ENCODE measurements at places on chromosomes 3 and 15.
A peak's percentile ranks its signal among the peaks of the same experiment; 100 is the strongest.

DNA sequence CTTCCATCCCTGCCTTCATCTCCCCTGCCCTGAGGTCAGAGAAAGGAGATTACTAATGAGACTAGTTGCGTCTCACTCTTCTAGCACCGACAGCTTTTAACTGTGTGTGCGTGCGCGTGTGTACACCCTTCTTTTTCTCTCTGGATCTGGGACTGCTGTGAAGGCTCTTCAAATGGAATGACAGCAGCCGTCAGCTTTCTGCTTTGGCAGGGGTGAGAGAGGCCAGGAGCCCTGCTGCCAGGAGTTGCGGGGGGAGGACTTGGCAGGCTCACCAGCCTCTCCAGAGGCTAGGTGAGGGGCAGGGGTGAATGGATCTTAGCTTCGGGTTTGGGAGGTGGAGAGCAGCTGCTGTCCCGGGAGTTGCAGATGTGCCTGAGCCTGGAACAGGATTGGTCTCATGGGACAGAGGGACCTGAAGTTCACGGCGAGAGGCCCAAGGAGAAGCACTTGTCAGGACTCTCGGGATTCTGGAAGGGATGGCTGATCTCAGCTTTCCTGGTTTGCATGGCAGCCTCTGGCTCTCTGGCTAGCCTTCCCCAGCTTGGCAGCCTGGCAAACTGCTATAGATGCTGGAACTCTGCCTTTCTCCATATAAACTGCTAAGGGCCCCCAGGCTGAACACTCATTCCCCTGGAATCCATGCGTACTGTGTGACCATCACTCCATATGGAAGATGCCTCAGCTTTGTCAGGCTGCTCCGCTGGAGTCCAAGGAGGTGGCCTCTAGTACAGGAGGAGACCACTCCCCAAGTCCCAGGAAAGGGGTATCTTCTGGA, 16.6 kb downstream of the TEX264 start:
- H3K27ac ChIP-seq = no peak overlapping the region
- peaks cover 4% of the 10 kb centered on the region for H3K4me1 ChIP-seq
- H3K27me3 ChIP-seq = no peaks in the 10 kb centered on the region

DNA sequence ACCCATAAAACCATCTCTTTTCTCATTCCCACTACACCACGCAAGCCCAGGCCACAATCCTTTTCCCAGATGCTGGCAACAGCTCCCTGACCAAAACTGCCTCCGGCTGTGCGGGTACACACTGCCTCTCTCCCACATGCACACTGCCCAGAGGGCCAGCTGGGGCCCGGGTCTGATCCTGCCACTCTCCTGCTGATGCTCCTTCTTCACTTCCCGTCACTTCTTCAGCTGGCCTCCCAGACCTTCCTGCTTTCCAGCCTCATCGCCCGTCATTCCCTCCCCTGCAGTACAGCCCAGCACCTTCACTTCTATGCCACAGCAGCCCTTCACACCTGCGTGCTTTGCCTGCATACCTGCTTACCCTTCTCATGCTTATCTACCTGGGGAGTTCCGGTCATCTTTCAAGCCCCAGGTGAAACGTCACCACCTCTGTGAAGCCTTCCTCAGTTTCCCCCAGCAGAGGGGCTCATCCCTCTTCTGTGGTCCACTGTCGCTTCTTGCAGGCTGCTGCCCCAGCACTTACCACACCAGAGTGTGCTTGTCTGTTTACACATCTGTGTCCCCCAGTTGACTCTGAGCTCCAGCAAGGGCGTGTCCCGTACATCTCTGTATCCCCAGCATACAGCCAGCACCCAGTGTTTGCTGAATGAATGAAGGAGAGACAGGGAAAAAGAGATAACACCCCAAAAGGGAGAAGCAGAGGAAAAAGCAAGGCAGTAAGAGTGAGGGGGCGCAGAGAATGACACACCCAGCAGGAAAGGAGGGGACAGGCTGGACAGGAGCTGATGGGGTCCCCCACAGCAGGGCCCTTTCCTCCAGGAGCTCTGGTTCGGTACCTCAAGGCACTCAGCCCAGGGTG, 22.2 kb downstream of the GRAMD2A start:
- DNase-seq = no peak
- H3K4me3 ChIP-seq = no peak overlapping the region
- no peaks in the 10 kb centered on the region for H3K36me3 ChIP-seq
- H3K27me3 ChIP-seq = peaks cover 46% of the 10 kb centered on the region

GRCh38 chr3:45524565-45524964, 70.0 kb upstream of the LIMD1 start:
- H3K36me3 ChIP-seq = peaks cover 50% of the 10 kb centered on the region
- H3K27me3 ChIP-seq = no peaks in the 10 kb centered on the region
- peaks cover 2% of the 10 kb centered on the region for H3K4me1 ChIP-seq
- peak; percentile 55 for DNase-seq

DNA sequence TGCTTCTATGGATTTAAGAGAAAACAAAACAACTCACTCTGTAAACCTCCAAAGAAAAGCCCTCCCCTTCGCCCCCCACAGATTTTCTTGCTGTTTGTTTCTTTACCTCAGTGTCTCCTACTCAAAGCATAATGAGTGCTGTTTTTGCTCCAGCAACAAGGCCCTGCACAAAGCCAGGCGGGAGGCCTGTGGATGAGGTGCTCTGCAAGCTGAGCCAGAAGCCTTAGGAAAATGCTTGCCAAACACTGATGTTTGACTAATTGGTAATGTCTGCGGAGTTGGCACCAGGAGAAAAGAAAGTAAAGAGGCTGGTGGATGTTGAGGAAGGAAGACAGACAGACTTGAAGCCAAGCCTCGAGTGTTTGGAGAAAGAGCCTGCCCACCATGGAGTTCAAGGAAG, 99.7 kb downstream of the RARB start:
- no peaks in the 10 kb centered on the region for H3K36me3 ChIP-seq
- DNase-seq = no peak
- no peaks in the 10 kb centered on the region for H3K4me1 ChIP-seq
- no peak overlapping the region for H3K27ac ChIP-seq
- no peaks in the 10 kb centered on the region for H3K27me3 ChIP-seq

DNA sequence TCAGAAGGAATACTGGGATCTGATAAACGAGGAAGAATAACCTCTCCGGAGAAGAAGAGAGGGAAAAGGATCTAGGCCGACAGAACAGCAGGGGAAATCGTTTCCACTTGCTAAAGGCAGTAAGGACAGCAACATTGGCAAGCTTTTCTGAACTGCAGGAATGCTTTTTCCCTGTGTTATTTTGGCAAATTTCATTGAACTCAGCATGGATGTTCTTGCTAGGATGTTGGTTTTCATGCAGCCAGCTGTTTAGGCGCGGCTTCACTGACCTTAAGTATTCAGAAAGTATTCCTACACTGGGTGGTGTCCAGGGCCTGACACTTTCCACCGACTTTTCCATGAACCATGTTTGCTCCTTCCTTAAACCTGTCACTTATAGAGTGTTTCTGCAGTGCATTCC, 489.7 kb downstream of the CNTN3 start:
- no peak overlapping the region for H3K4me3 ChIP-seq
- H3K36me3 ChIP-seq = no peaks in the 10 kb centered on the region
- H3K4me1 ChIP-seq = no peaks in the 10 kb centered on the region
- H3K27ac ChIP-seq = no peak overlapping the region
- DNase-seq = no peak
- H3K27me3 ChIP-seq = no peaks in the 10 kb centered on the region

DNA sequence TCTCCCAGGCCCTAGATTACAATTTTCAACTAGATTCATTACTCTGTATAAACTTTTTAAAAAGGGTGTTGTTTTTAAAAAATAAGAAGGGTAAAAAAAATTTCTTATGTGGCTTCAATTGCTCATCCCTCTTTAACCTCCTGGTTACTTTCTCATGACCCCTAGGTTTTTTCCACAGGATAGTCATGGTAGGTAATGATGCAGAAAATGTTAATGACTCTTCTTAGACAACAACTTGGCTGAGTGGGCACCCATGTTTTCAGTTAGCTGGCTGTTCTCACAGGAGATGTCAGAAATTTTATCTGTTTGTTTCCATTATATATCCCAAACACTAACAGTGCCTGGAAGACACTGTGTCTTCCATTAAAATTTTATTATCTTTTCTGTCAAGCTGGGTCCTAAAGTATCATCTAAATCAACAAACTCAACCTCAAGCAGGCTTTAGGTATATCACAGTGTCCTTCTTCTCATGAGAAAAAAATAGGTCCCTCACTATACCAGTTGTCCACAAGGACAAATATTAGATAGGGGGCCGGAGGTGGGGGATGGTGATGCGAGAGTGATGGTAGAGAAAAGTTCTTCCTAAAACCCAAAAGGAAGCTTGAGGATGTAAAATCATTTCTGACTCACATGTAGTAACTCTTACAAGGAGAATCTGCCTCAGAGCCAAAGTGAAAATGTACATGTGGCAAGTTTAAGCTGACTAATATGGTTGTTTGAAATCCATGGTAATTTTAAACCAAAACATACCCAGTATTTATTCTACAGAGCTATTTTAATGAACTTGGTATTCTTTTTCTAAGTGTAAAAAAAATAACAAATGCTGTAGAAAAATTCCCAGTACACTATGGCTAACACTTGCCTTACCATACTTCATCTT, 43.3 kb downstream of the PLOD2 start:
- DNase-seq = peak; percentile 93
- no peaks in the 10 kb centered on the region for H3K27me3 ChIP-seq
- H3K4me1 ChIP-seq = no peaks in the 10 kb centered on the region

- H3K4me3 ChIP-seq = no peak overlapping the region
- H3K27me3 ChIP-seq = peaks cover 5% of the 10 kb centered on the region
- peaks cover 3% of the 10 kb centered on the region for H3K4me1 ChIP-seq
These were observed 29.5 kb upstream of the ETV5 start for GRCh38 chr3:186138272-186138981.

GRCh38 chr15:68414206-68414555, 17.8 kb downstream of the ITGA11 start:
- H3K27me3 ChIP-seq = no peaks in the 10 kb centered on the region
- peaks cover 19% of the 10 kb centered on the region for H3K4me1 ChIP-seq
- no peak overlapping the region for H3K4me3 ChIP-seq
- H3K27ac ChIP-seq = no peak overlapping the region
- H3K36me3 ChIP-seq = peaks cover 55% of the 10 kb centered on the region
- no peak for DNase-seq

DNA sequence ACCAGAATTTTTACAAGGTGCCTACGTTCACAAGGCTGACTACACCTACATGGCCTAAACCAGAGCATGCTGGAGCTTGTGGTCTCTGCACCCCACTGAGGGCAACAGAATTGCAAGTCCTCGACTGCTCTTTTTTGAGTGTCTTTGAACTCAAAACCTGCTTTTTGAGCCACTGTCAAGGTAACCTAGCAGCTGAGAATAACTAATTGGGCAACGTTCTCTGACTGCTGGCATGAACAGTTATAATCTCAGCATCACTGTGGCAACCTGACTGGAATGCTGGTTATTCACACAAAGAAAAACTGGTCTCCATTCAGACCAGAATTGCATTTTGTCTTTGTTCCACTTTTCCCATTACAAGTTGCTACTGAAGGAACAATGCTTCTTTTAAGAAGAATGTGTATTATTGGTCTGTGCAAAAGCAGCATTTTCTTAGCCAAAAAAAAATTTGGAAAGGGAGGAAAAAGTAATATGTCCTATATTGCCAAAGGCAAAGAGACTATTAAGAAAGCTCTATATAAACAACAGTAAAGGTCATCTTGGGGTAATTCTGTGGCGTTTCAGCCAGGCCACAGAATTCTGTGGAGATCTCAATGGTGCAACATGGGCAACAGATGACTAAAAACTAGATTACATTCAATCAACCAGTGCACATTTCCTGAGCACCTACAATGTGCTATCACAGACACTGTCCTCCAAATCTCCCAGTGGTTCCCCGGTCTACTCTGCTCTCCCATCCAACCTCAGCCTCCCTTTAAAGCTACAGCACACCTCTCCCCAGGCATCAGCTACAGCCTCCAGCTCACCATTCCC, 76.8 kb downstream of the TNIK start:
- H3K36me3 ChIP-seq = no peaks in the 10 kb centered on the region
- no peak overlapping the region for H3K4me3 ChIP-seq
- H3K27me3 ChIP-seq = no peaks in the 10 kb centered on the region
- H3K27ac ChIP-seq = no peak overlapping the region

DNA sequence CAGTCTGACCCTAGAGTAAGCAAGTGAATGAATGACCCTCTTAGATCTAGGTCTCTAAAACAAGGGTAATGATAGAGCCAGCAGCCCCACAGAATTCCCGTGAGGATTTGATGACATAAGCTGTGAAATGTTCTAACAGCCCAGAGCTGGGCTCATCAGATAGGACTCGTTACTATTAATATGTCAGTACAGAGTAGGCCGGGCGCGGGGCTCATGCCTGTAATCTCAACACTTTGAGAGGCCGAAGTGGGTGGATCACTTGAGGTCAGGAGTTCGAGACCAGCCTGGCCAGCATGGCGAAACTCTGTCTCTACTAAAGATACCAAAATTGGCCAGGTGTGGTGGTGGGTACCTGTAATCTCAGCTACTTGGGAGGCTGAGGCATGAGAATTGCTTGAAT, 190.3 kb downstream of the FEZF2 start:
- peaks cover 6% of the 10 kb centered on the region for H3K36me3 ChIP-seq
- no peaks in the 10 kb centered on the region for H3K27me3 ChIP-seq
- no peak overlapping the region for H3K27ac ChIP-seq
- H3K4me1 ChIP-seq = peaks cover 3% of the 10 kb centered on the region

DNA sequence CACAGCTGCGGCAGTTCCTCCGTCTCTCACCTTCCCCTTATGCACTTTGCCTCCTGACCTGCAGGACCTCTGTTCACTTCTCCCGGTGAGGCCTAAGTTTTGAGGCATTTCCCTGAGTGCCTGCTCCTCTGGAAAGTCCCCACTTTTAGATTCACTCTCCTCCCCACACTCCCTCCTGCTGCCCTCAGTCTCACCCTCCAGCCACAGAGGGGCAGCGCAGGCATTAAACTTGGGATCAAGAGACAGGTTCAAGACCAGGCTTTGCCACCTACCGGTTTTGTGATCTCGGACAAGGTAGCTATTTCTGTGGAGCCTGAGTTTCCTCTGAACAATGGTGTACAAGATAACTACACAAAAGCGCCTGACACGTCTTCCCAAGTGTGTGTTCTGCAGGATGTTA, 19.4 kb downstream of the SLC6A11 start:
- H3K27me3 ChIP-seq = no peaks in the 10 kb centered on the region
- H3K4me1 ChIP-seq = no peaks in the 10 kb centered on the region
- no peak for DNase-seq
- no peaks in the 10 kb centered on the region for H3K36me3 ChIP-seq
- H3K27ac ChIP-seq = no peak overlapping the region

Data from mesenchymal stem cell (in vitro differentiated cells and primary cell).